ENCODE measurements at places on chromosomes 3 and 15. TPM values are rescaled to one million over a fixed set of nuclear protein-coding genes. Genes with fewer than 3 reads are reported as not detected.

Gene CX3CR1
- total RNA-seq: not detected

GRCh38 chr3:128923576-128923975 lies 44.2 kb downstream of the ACAD9 start:
- H3K4me3 ChIP-seq: no peak overlapping the region
- no peak overlapping the region for H3K27ac ChIP-seq
- no peak for DNase-seq
- no peaks in the 10 kb centered on the region for H3K27me3 ChIP-seq
- H3K4me1 ChIP-seq: no peaks in the 10 kb centered on the region

DNA sequence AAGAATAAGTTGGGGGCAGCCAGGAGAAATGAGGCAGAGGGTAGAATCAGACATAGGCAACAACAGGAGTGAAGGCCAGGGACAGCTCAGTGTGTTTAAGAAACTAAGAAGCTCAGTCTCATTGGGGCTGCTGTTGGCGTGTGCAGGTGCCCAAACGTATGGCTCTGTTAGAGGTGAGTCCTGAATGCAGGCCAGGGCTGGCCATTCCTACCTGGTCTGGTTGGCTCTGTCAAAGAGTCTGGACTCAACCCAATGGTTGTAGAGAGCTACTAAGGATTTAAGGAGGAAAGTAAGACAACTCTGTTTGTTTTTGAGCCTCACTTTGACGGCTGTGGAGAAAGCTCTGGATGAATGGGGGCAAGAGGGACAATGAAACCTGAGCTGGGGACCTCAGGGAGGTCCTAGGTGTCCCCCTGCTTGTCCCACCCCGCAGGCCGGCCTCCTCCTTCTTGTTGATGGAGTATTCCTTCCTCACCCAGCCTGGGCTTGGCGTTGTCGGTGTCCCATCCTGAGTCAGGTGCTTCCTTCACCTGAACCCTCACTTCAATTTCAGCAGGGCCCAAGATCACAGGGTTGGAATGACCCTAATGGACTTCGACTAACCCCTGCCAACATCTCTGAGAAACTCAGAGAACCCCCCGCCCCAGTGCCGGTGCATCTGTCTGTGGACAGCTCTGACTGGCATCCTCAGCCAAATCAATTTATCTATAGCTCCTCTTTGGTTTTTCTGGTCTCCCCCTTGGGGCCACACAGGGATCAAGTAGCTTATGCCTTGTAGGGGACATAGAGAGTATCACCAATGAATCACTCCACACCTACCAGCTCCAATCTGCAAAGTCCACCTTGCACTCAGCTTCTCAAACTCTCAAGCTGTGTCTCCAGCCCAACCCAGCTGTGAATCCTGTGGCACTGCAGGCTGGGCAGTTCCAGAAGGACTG lies 8.3 kb downstream of the ITGA11 start:
- no peaks in the 10 kb centered on the region for H3K27me3 ChIP-seq
- H3K36me3 ChIP-seq: no peaks in the 10 kb centered on the region
- H3K4me1 ChIP-seq: peaks cover 56% of the 10 kb centered on the region
- no peak for DNase-seq
- peak overlapping the region; percentile 3 for H3K27ac ChIP-seq
- H3K4me3 ChIP-seq: no peak overlapping the region

- DNase-seq: no peak
- peaks cover 9% of the 10 kb centered on the region for H3K4me1 ChIP-seq
- H3K27me3 ChIP-seq: no peaks in the 10 kb centered on the region
- no peak overlapping the region for H3K27ac ChIP-seq
- no peaks in the 10 kb centered on the region for H3K36me3 ChIP-seq
Observed at GRCh38 chr3:71197841-71198565, 385.5 kb downstream of the FOXP1 start.

- H3K27me3 ChIP-seq: no peaks in the 10 kb centered on the region
- no peak overlapping the region for H3K27ac ChIP-seq
- DNase-seq: no peak
- H3K4me1 ChIP-seq: no peaks in the 10 kb centered on the region
- no peak overlapping the region for H3K4me3 ChIP-seq
Observed at GRCh38 chr3:170346481-170347392, 10.8 kb upstream of the SKIL start.

Gene FRMD5
- total RNA-seq: 0.49 TPM

GRCh38 chr3:124520970-124521369 lies 209.3 kb upstream of the UMPS start:
- H3K4me3 ChIP-seq: no peak overlapping the region
- H3K36me3 ChIP-seq: no peaks in the 10 kb centered on the region
- H3K27ac ChIP-seq: no peak overlapping the region
- no peaks in the 10 kb centered on the region for H3K27me3 ChIP-seq
- H3K4me1 ChIP-seq: no peaks in the 10 kb centered on the region

- H3K4me1 ChIP-seq: no peaks in the 10 kb centered on the region
- no peak overlapping the region for H3K4me3 ChIP-seq
- H3K27ac ChIP-seq: no peak overlapping the region
Observed at GRCh38 chr3:133115176-133115575, 77.0 kb downstream of the TMEM108 start.

Gene CATSPER2
- 9.1 TPM for total RNA-seq

Gene DUOXA2
- 1.5 TPM for total RNA-seq

- no peaks in the 10 kb centered on the region for H3K27me3 ChIP-seq
- peak within 1 kb of the TSS; percentile 7 for H3K27ac ChIP-seq
- peak within 1 kb of the TSS; percentile 47 for H3K4me3 ChIP-seq
- H3K4me1 ChIP-seq: peaks cover 9% of the 10 kb centered on the region
- no peaks in the 10 kb centered on the region for H3K36me3 ChIP-seq
Observed at GRCh38 chr3:158570999-158571702, at the start of gene MLF1. Gene MLF1 (plus strand): TSS chr3:158571194. CDS start chr3:158571301, 107 bp downstream.

Gene NUP210
- 10.1 TPM for total RNA-seq

Gene RASGRF1
- total RNA-seq: not detected

GRCh38 chr3:78204977-78205376 lies 1165.1 kb downstream of the ROBO2 start:
- H3K4me3 ChIP-seq: no peak overlapping the region
- H3K27ac ChIP-seq: no peak overlapping the region
- no peaks in the 10 kb centered on the region for H3K27me3 ChIP-seq

DNA sequence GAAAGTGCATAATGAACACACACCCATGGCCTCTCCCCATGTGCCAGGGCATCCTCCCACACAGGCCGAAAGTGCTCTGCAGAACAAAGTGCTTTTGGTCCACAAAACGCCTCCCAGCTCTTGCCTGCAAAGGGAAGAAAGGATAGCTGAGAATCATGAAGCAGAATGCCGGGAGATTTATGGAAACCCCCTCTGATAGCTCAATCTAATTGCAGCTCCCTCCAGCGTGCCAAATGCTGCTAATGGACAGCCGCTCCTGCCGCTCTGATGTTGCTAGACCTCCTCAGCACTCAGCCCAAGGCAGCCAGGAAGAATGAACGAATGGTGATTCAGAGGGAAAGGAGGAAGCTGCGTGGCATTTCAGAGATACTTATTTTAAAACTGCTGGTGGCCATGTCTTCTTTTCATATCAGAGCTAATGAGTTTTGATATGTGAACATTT lies 145.3 kb downstream of the TJP1 start:
- H3K27me3 ChIP-seq: no peaks in the 10 kb centered on the region
- H3K4me1 ChIP-seq: peaks cover 20% of the 10 kb centered on the region
- H3K27ac ChIP-seq: no peak overlapping the region
- H3K36me3 ChIP-seq: no peaks in the 10 kb centered on the region

DNA sequence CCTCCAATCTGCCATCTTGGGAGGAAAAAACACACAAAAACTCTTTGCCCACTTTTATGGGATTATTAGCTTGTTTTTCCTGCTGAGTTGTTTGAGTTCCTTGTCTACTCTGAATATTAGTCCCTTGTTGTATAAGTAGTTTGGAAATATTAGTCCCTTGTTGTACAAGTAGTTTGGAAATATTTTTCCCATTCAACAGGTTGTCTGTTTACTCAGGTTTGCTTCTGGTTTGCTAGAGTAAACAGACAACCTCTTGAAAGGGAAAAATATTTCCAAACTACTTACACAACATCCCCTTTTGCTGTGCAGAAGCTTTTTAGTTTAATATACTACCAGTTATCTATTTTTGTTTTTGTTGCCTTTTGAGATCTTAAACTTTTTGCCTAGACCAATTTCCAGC lies 193.3 kb upstream of the MANF start:
- no peak overlapping the region for H3K27ac ChIP-seq
- H3K4me3 ChIP-seq: no peak overlapping the region
- no peaks in the 10 kb centered on the region for H3K27me3 ChIP-seq
- H3K36me3 ChIP-seq: no peaks in the 10 kb centered on the region
- H3K4me1 ChIP-seq: no peaks in the 10 kb centered on the region

DNA sequence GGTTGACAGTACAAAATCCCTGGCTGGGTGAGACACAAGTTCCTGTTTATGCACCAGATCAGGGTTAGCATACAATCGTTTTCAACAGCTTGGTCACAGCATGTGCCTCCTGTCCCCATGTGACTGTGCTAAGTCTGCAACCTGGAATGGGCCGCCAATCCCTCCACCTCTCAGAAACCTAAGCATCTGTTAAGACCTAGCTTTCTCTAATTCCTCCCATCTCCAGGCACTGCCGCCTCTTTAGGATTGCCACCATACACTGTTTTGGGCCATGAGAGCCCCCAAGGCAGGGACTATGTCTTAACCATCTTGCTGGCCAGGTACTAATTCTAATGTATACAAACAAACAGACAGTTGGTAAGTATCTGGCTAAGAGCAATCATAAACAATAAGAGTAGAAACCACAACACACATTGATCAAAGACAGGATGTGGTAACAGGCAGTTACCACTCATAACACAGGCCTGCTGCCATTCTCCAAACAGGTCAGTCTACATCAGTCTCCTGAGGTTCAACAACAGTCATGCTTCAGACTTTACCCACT lies 25.6 kb downstream of the SEC22C start:
- H3K27ac ChIP-seq: no peak overlapping the region
- H3K4me3 ChIP-seq: no peak overlapping the region
- H3K36me3 ChIP-seq: no peaks in the 10 kb centered on the region
- H3K27me3 ChIP-seq: no peaks in the 10 kb centered on the region
- no peak for DNase-seq

GRCh38 chr3:150242220-150242936 lies 165.7 kb upstream of the TSC22D2 start:
- H3K27ac ChIP-seq: no peak overlapping the region
- DNase-seq: no peak

- H3K4me3 ChIP-seq: no peak overlapping the region
- no peaks in the 10 kb centered on the region for H3K36me3 ChIP-seq
- H3K4me1 ChIP-seq: peaks cover 15% of the 10 kb centered on the region
- DNase-seq: no peak
Observed at GRCh38 chr15:43376017-43376705, 5.3 kb downstream of the TUBGCP4 start.

DNA sequence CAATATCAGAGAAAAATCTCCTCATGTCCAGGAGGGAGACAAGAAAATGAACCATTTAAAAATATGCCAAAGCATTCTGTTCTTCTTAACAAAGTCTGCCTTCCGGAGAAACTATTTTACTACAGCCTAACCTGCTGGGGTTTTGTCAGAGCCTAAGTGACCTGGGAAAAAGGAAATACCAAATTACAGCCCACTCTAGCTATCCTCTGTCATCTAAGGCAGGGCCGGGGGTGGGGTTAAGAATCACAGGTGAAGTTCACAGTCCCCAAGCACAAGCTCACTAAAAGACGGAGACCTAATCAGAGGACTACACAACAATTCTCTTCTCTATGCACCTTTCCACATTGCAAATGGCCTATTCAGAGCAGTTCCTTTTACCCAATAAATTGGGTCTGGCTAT lies 116.6 kb downstream of the TRIM42 start:
- H3K36me3 ChIP-seq: no peaks in the 10 kb centered on the region
- no peaks in the 10 kb centered on the region for H3K4me1 ChIP-seq
- H3K27me3 ChIP-seq: no peaks in the 10 kb centered on the region
- H3K27ac ChIP-seq: no peak overlapping the region

Gene PLA2G4D
- 26.5 TPM for total RNA-seq

GRCh38 chr3:37126856-37127255 lies 47.5 kb downstream of the LRRFIP2 start:
- H3K36me3 ChIP-seq: no peaks in the 10 kb centered on the region
- no peak overlapping the region for H3K27ac ChIP-seq
- DNase-seq: no peak
- no peaks in the 10 kb centered on the region for H3K27me3 ChIP-seq

DNA sequence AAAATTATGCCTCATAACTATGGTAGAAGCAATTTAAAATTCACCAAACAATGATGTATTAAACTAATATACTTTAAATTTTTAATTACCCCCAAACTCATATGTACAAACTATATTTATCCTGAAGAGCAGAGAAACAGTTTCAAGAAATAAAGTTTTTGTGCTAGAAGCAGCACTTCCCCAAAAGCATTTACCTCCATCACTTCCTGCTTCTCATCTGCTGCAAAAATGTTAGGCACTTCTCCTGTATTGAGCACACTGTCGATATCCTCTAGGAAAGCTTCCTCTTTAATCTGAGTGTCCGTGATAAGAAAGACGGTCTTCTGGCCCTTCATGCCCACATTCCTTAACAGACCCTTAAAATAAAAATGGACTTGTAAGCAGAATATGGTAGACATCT lies 101.5 kb upstream of the ASB14 start:
- DNase-seq: no peak
- H3K27me3 ChIP-seq: no peaks in the 10 kb centered on the region
- H3K4me1 ChIP-seq: no peaks in the 10 kb centered on the region

DNA sequence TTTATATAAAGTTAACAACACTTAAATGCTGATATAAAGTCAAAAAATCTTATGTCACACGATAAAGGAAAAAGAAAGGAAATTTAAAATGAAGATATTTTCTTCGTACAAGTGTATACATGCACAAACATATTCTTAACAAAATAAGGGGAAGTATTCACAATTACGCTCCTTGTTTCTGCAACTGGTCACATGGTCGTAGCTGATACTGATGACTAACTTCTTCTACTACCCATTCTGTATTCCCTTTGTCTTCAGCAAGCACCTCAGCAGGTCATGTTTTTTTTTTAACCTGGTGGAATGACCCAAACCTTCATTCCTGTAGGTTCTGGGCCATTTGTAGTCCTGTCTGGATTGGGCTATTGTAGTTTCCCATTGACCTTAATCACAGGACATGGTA lies 30.0 kb upstream of the CMTM8 start:
- H3K27me3 ChIP-seq: no peaks in the 10 kb centered on the region
- H3K4me1 ChIP-seq: no peaks in the 10 kb centered on the region
- no peaks in the 10 kb centered on the region for H3K36me3 ChIP-seq
- H3K27ac ChIP-seq: no peak overlapping the region

Gene INO80
- 31.7 TPM for total RNA-seq

- H3K4me3 ChIP-seq: no peak overlapping the region
- no peaks in the 10 kb centered on the region for H3K27me3 ChIP-seq
- no peak overlapping the region for H3K27ac ChIP-seq
- no peak for DNase-seq
- no peaks in the 10 kb centered on the region for H3K36me3 ChIP-seq
Observed at GRCh38 chr15:25543196-25543595, 104.4 kb upstream of the UBE3A start.

DNA sequence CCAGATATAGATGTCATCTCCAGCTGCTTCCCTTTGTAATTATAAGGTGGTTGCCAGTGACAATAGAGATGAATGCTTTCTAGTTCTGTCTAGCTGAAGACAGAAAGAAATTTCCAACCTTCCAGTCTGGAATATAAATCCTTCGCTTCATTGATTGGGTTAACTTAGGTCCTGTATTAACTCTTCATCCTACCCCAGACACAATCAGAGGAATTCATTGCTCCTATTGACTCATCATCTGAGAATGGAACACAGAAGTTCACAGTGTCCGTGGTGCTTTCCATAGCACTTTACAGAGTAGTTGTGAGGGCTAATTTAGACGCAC lies 241.4 kb downstream of the NFKBIZ start:
- peaks cover 7% of the 10 kb centered on the region for H3K4me1 ChIP-seq
- no peak for DNase-seq
- no peak overlapping the region for H3K4me3 ChIP-seq
- no peaks in the 10 kb centered on the region for H3K27me3 ChIP-seq
- H3K27ac ChIP-seq: no peak overlapping the region

Gene CLDN18
- total RNA-seq: not detected
